ENCODE measurements at places on chromosomes 11 and 22. TPM values are rescaled to one million over a fixed set of nuclear protein-coding genes. Genes with fewer than 3 reads are reported as not detected.

- H3K27me3 ChIP-seq: no peaks in the 10 kb centered on the region
- H3K4me1 ChIP-seq: peaks cover 7% of the 10 kb centered on the region
- peaks cover 14% of the 10 kb centered on the region for H3K36me3 ChIP-seq
Measured at GRCh38 chr22:37519268-37520195, at the start of gene CARD10. CARD10 (minus strand) TSS chr22:37519415; CDS start chr22:37519200, 215 bp downstream.

GRCh38 chr11:21963013-21963412, 229.9 kb upstream of the ANO5 start:
- no peak overlapping the region for H3K27ac ChIP-seq
- no peak overlapping the region for H3K4me3 ChIP-seq
- DNase-seq: no peak

DNA sequence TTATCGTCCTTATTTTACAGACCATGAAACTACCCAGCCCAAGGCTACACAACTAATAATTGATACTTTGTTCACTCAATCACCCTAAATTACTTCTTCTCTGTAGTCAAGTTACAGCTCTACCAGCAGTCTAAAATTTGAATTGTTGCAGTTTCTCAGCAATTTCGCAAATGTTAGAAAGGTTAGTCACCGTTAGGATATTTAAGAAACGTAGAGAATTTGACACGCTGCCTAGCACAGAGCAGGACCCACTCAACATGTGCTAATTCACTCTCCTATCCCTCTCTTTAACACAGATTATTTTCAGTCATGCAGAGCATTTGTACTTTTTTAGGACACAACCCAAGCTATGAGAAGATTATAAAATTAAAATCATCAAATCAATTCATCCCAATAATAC, 771.1 kb upstream of the LUZP2 start:
- no peaks in the 10 kb centered on the region for H3K27me3 ChIP-seq
- H3K27ac ChIP-seq: no peak overlapping the region
- DNase-seq: peak; percentile 25
- H3K4me1 ChIP-seq: no peaks in the 10 kb centered on the region
- no peak overlapping the region for H3K4me3 ChIP-seq

GRCh38 chr11:60056349-60056969, at the start of gene MS4A3:
MS4A3 (plus strand) TSS chr11:60056665; CDS start chr11:60061161, 4,496 bp downstream.
- no peak within 1 kb of the TSS for H3K27ac ChIP-seq
- no peak within 1 kb of the TSS for H3K4me3 ChIP-seq
- no peaks in the 10 kb centered on the region for H3K4me1 ChIP-seq
- no peaks in the 10 kb centered on the region for H3K36me3 ChIP-seq
- H3K27me3 ChIP-seq: peaks cover 19% of the 10 kb centered on the region

DNA sequence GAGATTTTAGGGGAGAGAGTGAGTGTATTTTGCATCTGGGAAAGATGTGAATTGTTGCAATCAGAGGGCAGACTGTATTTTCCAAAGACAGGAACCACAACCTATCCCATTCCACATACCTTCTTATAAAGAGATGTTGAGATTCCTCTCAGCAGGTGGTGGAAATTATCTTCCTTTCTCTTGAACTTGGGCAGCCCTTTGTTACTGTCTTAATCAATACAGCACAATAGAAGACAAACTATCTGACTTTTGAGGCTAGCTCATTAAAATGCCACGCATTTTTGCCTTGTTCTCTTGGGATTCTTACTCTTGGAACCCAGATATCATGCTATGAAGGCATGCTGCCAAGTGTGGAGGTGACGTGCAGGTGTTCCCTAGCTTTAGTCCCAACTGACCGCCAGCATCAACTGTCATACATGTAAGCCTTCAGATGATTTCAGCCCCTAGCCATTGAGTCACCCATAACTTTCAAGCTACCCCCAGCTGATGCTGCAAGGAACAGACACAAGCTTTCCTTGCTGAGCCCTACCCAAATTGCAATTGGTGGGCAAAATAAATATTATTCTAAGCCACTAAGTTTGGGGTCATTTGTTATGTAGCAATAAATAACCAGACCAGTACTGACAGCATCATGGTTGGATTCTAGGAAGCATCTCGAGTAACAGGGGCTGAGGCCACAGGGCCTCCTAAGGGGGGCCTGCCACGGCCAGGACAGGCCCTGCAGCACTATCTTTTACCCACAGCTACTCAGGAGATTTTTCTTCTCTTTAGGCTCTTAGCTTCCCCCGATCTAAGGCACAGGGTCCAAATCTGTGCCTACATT, 63.0 kb downstream of the RPL27A start:
- no peak overlapping the region for H3K27ac ChIP-seq
- DNase-seq: no peak
- peaks cover 9% of the 10 kb centered on the region for H3K4me1 ChIP-seq
- no peaks in the 10 kb centered on the region for H3K36me3 ChIP-seq

DNA sequence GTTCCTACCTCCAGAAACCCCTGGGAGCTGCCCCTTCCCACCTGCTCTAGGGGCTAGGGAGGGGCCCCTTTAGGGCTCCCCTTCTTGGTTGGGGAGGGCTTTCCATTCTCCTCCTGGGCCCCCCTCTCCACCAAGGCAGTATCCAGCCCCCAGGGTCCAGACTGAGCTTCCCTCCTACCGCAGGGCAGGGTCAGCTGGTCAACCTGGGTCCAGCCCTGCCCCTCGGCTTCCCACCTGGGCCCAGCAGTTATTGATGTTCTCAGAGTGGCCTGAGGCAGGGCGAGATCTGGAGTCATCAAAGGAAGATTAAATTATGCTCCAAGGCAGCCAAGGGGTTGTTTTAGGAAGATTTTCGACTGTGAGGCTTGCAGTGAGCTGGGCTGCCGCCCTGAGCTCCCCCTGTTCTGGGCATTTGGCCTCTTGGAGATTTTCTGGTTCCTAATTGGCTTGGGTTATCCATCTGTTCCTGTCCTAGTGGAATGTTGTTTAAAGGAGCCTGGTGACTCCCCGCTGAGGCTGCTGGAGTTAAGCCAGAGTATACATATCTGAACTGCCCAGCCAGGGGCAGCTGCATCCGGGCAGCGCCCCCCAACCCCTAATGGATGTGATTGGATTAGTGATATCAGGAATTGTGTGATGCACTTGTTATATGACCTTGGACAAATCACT, 1.8 kb upstream of the SLC22A8 start:
- no peak overlapping the region for H3K4me3 ChIP-seq
- no peak for DNase-seq
- no peaks in the 10 kb centered on the region for H3K36me3 ChIP-seq
- H3K4me1 ChIP-seq: no peaks in the 10 kb centered on the region
- H3K27ac ChIP-seq: no peak overlapping the region

DNA sequence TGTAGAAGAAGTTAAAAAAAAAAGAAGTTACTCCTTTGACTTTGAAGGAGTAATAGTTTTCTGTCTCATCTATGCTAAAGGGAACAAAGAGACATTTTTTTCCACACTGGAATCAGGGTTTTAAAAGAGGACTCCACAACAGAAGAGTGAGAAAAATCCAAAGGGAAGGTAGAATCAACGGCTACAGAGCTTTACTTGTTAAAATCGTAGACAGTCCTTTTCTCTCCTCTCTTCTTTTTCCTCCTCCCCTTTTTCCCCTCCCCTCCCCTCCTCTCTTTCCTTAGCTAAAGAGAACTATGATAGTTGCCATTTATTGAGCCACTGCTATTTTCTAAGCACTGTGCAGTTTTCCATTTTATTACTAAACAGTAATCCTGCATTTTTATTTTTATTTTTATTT, 29.2 kb downstream of the DDIAS start:
- H3K27me3 ChIP-seq: no peaks in the 10 kb centered on the region
- H3K36me3 ChIP-seq: peaks cover 12% of the 10 kb centered on the region

- H3K4me3 ChIP-seq: no peak overlapping the region
- H3K4me1 ChIP-seq: no peaks in the 10 kb centered on the region
- H3K27ac ChIP-seq: no peak overlapping the region
Measured at GRCh38 chr11:75665126-75665525, 3.7 kb downstream of the MAP6 start.

- H3K4me3 ChIP-seq: peak overlapping the region; percentile 48
- no peaks in the 10 kb centered on the region for H3K27me3 ChIP-seq
- H3K4me1 ChIP-seq: peaks cover 22% of the 10 kb centered on the region
- peak overlapping the region; percentile 92 for H3K27ac ChIP-seq
Measured at GRCh38 chr11:128146926-128147605, 440.3 kb downstream of the ETS1 start.

- no peaks in the 10 kb centered on the region for H3K27me3 ChIP-seq
- no peak overlapping the region for H3K27ac ChIP-seq
- no peaks in the 10 kb centered on the region for H3K36me3 ChIP-seq
- no peak overlapping the region for H3K4me3 ChIP-seq
- no peak for DNase-seq
- no peaks in the 10 kb centered on the region for H3K4me1 ChIP-seq
Measured at GRCh38 chr11:94924612-94925011, 48.7 kb downstream of the CWC15 start.

DNA sequence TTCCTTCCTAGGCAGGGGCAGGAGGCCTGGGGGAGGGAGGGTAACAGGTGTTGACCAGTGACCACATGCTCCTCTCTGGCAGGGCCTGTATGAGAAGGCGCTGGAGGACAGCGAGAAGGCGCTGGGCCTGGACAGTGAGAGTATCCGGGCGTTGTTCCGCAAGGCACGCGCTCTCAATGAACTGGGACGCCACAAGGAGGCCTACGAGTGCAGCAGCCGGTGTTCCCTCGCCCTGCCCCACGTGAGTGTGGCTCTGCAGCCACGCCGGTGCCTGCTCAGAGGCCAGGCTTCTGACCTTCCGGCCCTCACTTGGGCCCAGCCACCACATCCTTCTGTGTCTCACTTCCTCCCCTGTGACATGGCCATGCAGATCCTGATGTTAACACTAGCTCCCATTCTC, 25.8 kb downstream of the ZC3H7B start:
- no peak for DNase-seq
- H3K27me3 ChIP-seq: no peaks in the 10 kb centered on the region
- H3K36me3 ChIP-seq: peaks cover 67% of the 10 kb centered on the region
- H3K4me1 ChIP-seq: no peaks in the 10 kb centered on the region
- H3K27ac ChIP-seq: no peak overlapping the region
- no peak overlapping the region for H3K4me3 ChIP-seq

The UBQLN3 gene
- total RNA-seq: not detected

The HBG1 gene
- total RNA-seq: not detected

The DRD2 gene
- total RNA-seq: 0.96 TPM

The MPPED1 gene
- not detected for total RNA-seq
